ENCODE measurements at places on chromosomes 5 and 9.
A peak's percentile ranks its signal among the peaks of the same experiment; 100 is the strongest.

- peak; percentile 9 for DNase-seq
Measured at GRCh38 chr5:63128018-63128417, 549.4 kb downstream of the LRRC70 start.

DNA sequence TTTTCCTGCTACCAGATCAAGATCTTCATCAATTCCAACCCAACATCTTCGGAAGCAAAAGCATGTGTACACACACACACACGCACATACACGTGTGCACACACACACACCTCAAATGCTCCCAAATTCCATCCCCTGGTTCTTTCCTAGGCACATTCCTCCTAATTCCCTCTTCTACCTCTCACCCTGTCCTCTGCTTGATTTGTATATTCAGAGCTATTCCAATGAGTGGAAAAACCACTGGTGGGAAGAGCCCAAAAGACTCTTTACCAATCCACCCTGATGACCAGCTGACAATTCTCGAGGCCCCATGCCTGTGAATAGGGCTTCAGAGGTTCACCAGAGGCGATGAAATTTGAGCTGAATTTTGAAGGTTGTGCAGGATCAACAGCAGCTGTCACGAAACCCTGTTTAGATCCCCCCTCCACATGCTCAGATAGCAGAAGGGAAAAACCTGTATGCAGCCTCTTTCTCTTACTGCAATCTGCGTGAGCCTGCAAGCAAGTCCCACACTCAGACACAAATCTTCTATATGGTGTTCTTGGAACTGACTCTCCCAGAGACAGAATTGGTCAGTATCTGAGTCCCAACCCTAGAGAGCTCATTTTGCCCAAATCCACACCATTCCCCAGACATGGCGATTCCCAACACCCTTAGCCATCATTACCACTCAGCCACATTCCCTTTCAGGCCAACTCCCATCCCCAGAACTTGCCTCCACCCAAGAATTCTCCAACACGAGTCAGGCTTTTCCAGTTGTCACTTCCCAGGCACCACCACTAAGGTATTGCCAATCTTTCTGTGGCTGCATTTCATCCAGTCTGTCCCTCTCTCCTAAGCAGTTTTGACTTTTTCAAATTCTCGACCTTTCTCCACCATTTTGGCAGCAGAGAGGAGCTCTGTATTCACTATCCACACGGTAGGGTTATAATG lies 4.3 kb upstream of the TRIO start:
- DNase-seq, result no peak

DNA sequence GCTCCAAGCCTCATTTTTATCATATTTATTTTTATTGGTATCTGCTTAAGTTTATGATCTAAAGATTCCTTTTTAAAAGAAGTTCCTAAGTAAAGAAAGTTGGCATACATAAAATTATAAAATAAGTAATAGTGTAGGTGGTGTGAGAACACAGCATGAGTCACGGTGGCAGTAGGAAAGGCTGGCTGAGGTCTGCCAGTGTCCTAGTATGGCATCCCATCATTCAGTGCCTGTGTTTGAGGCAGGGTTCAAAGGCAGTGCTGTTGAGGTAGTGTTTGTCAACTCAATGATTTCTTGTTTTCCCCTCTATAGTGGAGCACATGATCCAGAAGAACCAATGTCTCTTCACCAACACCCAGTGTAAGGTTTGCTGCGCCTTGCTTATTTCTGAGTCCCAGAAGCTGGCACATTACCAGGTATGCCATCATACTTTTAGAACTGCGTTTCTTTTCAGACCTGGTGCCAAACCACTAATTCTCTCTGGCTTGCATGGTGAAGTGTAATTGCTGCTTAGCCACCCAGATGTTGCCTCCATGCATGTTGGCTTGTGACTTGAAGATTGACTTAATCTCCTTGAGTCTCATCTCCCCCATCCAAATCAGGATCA lies 18.4 kb downstream of the ZNF346 start:
- DNase-seq, result peak; percentile 79

DNA sequence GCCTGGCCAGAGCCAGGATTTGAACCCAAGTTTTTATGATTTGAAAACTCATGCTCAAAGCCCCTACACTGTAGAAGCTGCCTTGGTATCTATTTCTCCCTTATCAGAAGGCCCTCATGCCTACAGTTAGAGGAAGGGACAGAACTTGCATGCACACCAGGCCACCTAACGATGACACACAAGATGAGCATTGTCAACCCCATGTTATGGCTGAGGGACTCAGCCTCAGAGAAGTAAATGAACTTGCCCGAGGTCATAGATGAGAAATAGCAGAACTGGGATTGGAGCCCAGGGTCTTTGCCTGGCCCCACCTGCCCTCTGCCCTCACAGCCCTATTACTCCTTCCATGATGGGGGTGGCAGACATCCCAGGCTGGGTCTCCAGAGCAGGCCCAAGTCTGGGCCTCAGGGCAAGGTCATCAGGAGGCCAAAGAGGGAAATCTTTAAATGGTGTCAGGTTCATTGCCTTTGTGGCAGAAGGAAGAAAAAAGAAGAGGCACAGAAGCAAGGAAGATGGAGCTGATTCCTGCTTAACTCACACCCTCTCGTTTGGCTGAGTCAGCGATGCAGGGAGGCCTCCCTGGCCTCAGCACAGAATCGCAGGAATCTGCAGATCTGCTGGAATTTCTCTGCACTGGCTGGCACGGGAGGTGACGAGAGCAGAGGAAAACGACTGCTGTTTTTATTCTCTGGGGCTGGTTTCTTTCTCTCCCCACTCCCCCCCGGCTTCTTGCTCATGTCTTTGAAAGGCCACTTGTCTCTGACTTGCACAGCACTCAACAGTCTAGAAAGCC lies 20.6 kb upstream of the CRB2 start:
- peak; percentile 82 for DNase-seq

DNA sequence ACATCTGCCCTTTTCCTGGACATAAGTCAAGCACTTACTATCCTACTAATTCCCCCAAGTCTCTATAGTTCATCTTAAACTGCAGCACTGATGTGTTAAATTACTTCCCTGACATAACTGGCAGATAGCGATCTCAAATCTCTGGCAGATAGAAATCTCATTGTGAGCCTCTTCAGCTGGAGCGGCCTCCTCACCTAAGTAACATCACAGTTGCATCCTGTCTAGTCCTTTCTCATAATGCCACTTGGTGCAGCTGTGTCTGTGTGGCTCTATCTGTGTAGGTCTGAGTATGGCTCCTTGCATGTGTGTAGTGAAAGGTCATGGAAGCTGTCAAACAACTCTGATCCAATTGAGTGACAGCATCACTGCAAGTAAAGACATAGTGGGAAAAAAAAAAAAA lies 53.6 kb upstream of the FST start:
- no peak for DNase-seq

DNA sequence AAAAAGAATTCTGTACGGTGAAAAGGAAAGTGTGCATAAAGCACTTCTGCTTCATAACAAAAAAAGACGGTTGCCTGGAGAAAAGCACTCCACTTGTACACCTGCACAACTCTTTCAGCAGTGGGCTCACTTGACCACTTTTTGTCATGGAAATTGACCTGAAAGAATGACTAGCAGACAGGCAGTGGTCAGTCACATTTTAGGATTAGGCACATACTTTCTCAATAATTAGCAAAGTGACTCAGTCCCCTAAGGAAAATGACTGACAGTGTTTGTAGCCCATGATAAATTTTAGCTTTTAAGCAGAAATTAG lies 169.3 kb downstream of the FANCC start:
- no peak for DNase-seq

- peak; percentile 80 for DNase-seq
Measured at GRCh38 chr5:98927242-98927988, 1.4 kb downstream of the CHD1 start.

DNA sequence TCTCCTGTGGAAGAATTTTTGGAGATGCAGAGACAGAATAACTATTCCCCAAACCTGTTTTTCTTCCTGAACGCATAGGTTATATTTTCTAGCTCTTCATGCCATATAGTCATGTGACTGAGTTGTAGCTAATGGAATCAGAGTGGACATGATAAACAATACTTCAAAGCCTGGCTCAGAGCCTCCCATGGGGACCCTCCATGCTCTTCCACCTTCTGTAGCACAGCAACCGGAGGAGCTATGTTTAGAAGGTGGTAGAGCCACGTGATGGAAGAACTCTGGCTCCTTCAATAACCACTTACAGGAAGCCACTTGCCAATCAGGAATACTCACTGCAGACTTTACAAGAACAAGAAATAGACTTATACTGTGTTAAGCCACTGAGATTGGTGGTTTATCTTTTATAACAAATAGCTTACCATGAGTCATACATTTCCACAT lies 39.2 kb downstream of the NADK2 start:
- peak; percentile 48 for DNase-seq
